DMS 273 treated with DMSO at 0.1 percent for 48 hours (cell line): ENCODE measurements at places on chromosomes 6 and 20.

DNA sequence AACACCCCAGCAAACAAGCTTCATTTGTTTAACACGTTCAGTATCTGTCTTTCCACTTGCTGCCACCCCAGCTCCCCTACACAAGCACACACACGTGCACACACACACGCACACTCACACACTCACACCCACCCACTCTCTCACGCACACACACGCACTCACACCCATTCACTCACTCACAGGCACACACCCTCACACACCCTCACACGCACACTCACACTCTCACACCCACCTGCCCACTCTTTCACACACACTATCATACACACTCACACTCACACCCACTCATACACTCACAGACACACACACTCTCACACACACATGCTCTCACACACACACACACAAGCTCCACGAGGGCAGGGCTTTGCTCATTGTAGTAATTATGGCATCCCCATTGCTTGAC, 378.8 kb upstream of the SULF2 start:
- DNase-seq = no peak

DNA sequence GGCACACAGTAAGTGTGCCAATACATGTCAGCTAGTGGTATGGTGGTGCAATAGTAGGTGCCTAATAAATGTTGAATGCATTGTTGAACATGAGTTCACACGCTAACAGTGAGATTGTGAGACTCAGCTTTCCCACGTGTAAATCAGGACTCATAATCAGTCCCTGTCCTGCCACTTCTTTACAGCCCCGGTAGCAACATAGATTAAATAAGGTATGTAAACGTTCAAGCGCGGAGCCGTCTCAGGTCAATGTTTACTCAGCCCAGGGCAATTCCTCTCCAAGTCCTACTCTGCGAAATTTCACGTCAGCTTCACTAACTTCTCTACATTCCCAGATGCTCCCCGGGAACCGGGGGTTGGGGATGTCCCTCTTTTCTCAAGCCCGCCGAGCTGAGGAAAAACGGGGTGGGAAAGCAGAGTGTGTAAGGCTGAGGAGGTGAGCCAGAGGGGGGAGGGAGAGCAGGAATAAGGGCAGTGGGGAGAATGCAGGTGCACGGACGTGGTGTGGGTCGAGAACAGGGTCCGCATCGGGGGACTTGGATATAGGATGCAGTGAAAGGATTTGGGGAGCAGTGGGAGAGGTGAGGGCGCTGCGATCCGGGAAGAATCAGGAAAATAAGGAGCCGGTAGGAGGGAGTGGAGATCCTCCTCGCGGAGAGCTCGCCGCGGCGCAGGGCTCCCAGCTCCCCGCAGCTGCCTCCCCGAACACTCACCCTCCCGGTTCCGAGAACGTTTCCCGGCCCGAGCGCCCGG, 544 bp upstream of the TP53INP2 start:
- DNase-seq = no peak

- DNase-seq = peak; percentile 96
Measured at GRCh38 chr6:28747631-28748157, 176.1 kb downstream of the TRIM27 start.

GRCh38 chr6:106287215-106287614, 38.3 kb downstream of the ATG5 start:
- DNase-seq = no peak

DNA sequence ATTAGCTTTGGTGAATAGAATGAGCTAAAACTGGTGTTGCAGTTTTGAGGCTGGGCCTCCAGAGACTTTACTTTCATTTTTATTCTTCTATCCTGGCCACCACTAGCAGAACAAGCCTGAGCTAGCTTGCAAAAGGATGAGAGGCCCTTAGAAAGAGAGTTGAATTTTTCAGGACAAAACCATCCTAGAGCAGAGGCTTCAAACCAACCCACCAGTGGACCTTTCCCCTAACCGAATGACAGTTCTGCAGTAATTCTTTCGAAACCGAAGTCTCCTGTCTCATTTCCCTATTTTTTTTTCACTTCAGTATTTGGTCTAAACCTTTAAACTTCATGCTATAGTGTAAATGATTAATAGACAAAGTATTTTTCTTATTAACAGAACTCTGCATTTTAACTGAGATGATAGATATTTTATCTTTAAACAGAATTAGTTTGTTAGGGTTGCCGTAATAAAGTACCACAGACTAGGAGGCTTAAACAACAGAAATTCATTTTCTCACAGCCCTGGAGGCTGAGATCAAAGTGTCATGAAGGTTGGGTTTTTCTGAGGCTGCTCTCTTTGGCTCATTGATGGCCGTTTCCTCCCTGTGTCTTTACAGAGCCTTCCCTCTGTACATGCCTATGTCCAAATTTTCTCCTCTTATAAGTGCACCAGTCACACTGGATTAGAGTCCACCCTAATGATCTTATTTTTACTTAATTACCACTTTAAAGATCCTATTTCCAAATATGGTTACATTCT, 80.6 kb upstream of the PAK5 start:
- no peak for DNase-seq

DNA sequence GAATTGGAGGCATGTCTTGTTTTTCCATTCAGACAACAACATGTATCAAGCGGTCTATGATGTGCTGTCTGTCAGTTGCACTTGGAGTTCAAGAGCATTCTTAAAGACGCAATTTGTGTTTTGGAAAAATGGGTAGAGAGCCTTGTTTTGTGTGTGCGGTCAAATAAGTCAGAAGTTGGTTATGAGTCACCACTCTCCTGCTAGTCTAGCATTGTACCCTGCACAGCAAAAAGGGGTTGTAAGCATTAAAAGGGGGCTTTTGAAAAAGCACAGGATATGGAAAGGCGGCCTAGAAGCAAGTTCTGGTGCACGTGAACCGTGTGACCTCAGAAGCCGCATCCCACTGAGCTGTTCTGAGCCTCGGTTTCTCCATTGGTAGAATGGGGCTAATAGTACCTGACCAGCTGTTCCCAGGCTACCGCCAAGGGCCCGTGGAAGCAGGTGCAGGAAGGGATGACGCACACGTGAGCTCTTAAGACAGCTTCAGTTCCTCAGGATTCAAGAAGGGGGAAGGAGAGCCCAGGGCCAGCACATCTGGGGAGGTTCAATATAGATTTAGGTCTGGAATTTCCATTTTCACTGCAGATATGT, 61.6 kb upstream of the SNX9 start:
- no peak for DNase-seq

DNA sequence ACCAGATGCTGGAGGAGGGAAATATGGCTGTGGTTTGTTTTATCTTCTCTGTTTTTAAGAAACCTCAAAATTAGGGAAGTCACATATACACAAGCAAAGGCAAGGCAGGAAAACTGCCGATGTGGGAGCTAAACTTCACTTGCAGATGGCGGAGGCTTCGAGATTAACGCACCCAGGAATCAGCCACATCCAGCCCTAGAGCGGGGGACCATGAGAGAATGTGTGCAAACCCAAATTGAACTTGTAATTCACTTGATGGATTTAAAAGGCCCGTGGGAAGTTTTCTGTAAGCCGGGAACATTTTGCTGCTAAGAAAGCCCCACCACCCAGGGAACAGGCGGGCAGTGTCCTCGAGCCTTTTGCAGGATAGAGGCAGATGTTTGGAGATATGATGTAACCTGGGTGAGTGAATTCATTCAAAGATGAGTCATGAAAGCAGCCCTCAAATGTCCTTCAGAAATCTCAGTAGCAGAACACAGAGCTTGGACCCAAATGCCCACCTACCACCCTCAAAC, 39.9 kb downstream of the PREX1 start:
- DNase-seq = peak; percentile 87

DNA sequence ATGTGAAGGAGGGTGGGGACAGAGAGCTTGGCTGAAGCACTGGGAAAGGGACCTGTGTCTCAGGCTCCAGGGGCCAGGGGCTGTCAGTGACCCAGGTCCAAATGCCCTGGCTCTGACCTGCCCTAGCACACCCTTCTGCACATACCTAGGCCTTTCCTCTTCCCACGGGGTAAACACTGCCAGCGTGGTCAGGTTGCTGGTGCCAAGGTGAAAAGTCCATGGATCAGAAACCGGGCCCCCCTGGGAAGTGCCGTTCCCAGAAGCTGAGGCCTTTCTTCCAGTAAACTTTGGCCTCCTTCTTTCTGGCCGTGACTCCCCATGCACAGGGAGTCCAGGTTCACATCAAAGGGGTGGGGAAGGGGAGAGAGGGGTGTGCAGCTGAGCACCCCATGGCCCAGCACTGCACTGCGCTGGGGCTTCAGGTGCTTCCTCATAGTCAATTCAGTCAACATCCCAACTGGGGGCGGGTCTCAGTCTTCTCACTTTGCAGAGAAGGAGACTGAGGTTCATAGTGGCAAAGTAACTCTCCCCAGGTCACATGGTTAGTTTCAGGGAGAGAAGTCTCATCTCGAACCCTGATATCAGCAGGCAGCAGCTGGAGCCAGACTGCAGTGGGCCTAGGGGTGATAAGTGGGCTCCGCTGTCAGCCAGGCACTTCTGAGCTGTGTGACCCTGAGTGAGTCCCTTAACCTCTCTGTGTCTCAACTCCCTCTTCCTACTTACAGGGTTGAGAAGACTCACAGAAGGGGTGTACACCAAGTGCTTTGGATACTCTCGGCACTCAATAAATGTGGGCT, 17.0 kb downstream of the PCK1 start:
- DNase-seq = no peak

DNA sequence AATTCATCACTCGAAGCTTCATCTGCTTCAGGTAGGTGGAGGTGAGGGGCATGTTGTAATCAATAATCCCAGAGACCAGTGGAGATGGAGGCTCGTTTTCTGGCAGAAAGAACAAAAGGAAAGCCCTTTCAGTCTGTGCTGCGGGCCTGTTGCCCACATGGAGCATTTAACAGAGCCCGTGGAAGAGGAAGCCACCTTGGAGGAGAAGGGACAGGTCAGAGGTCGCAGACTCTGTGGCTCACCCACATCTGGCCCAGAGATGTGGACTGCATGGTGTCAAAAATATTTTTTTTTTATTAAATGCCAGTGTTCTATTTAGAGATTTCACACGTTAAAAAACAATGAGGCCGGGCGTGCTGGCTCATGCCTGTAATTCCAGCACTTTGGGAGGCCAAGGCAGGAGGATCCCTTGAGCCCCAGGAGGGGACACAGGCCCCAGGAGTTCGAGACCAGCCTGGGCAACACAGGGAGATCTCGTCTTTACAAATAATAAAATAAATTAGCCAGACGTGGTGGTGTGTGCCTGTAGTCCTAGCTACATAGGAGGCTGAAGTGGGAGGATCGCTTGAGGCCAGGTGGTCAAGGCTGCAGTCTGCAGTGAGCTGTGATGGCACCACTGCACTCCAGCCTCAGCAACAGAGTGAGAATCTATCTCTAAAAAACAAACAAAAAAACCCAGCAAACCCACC, 73.6 kb downstream of the NOL4L start:
- no peak for DNase-seq

DNA sequence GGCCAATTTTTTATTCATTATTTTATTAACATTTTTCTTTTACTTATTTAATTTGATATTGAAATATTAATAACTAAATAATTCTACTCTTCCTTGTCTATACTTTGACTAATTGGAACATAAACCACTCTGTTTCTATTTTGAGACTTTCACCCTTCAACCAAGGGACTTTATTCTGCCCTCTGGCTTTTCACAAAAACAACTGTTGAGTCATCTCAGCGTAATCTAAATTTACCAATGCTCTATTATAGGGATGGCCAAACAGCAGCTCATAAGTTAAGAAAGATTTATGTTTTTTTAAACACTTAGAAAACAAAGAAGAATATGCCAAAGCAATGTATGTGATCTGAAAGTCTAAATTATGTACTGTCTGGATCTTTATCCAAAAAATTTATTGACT, 46.7 kb downstream of the DOP1A start:
- no peak for DNase-seq

DNA sequence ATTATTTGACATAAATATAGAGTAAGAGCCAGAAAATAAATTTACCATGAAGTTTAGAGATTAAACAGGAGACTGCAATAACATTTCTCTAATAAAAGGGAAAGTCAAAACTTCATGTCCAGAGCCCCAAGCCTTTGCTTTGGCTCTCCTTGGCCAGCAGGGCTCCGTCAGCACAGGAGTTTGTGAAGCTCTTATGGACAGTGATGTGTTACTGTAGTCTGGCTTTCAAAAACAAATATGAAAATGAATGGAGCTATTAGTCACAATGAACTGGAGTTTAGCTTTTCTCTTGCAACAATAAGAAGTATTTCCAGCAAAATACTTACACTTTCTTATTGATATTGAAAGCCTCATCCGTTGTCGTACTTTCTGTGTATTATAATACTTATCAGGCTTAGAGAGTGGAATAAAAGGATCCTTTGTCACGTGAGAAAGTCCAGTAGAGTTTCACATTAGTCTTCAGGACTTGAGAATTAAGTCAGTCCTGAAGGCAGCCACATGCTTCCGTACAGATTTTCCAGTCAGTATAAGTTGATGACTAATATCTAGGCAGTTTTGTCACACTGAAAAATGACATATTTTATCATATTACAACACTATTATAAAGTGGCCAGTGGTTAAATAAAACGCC, 117.0 kb upstream of the PRL start:
- DNase-seq = no peak

DNA sequence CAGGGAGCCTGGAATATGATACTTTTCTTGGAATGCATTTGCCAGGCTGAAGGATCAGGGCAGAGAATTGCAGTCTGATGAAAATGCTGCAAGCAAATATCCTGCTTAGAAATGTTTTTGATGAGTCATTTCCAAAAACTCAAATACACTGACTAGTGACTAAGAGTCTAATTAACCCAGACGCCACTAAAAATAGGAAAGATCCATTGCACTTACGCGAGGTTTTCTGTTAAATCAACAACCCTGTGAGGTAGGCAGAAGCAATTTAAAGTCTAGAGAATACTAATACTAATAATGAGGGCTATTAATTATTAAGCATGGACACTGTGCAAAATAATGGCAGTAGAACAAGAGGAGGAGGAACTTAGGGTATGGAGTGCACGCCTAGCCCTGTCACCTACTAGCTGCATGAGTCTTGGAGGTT, 130.1 kb upstream of the DOK5 start:
- DNase-seq = no peak

- no peak for DNase-seq
Measured at GRCh38 chr6:169048865-169049205, 204.8 kb downstream of the THBS2 start.

DNA sequence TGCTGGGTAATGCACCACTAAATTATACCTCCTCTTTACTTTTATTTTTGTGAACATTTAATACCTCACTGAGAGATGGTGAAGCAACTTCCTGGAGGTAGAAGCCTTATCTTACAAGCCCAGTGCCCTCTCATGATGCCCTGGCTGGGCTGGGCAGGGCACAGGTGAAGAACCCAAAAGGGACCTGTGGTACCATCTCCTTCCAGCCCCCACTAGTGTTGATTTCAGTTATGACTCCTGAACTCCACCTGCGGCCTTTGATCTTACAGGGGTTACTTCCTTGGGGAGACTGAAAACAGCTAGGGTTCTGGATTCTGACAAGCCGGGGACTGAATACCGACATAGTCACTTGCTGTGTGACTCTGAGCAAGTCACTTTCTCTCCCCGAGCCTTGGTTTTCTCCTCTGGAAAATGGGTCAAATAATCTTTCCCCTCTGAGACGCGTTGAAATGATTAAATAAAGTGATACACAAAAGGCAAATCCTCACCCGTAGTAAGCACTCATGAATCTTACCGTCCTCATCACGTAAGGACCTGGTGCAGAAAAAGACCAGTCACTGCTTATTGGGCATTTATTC, 1.2 kb downstream of the SLC13A3 start:
- DNase-seq = no peak

- no peak for DNase-seq
Measured at GRCh38 chr20:41245086-41245707, 72.3 kb downstream of the ZHX3 start.
